ENCODE measurements at places on chromosomes 1 and 21.

- no peak for DNase-seq
Observed at GRCh38 chr1:83555871-83556270, 443.1 kb downstream of the TTLL7 start.

DNA sequence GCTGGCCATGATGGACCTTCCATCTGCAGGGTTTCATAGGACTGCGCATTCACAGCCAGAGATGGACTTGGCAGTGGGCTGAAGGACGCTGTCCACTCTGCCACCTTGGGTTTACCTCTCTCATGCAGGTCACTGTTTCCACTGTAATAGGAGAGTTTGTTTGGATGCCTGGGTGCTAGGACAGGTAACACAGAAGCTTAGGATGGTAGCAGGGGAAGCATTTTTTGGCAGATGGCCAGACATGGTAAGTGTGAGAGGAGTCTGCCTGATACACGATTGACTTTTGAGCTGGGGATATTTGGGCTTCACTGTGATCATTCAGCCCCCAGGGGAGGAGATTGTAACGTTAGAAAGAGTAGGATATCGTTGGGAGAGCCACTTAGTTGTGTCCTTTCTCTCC is 11.8 kb downstream of the PSEN2 start:
- no peak for DNase-seq

- no peak for DNase-seq
Observed at GRCh38 chr1:15206418-15207030, 40.5 kb upstream of the FHAD1 start.

DNA sequence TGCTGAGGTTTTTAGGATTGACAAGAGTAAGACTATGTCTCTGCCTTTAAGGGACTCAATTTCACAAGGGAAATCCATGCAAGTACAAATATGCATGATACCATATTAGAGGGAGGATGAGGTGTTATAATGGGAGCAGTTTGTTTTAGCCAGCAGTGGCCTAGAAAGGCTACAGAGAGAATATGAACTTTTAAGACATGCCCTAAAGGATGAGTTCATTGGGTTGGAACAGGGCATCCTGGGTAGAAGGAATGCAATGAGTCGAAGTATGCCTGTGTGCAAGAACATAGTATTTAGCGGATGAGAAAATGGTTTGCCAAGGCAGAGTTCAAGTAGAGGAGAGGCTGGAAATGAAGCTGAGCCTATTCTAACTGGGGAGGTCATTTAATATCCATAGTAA is 32.6 kb upstream of the LEPR start:
- no peak for DNase-seq

DNA sequence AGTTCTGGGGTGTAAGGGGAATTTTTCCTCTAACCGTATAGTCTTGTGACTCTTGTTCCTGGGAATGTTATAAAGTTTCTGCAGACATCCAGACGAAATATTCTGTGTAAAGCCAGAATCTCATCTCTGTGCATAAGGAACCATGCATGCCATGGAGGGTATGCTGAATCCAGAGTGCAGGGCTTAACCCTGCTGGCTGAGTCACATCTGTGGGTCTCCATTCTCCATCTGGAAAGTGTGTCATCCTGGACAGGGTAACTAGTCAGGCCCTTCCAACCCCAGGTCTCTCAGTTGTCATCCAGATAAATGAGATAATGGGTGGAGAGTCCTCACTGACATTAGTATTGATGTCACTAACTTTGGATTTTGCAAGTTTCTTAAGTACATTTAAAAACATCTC is 48.8 kb downstream of the ATP5PO start:
- DNase-seq: no peak

- no peak for DNase-seq
Observed at GRCh38 chr21:33368124-33368523, 35.1 kb upstream of the IFNGR2 start.

- no peak for DNase-seq
Observed at GRCh38 chr1:54016343-54017282, 1.4 kb downstream of the LDLRAD1 start.

GRCh38 chr1:218330043-218330623 is 15.0 kb upstream of the TGFB2 start:
- no peak for DNase-seq

DNA sequence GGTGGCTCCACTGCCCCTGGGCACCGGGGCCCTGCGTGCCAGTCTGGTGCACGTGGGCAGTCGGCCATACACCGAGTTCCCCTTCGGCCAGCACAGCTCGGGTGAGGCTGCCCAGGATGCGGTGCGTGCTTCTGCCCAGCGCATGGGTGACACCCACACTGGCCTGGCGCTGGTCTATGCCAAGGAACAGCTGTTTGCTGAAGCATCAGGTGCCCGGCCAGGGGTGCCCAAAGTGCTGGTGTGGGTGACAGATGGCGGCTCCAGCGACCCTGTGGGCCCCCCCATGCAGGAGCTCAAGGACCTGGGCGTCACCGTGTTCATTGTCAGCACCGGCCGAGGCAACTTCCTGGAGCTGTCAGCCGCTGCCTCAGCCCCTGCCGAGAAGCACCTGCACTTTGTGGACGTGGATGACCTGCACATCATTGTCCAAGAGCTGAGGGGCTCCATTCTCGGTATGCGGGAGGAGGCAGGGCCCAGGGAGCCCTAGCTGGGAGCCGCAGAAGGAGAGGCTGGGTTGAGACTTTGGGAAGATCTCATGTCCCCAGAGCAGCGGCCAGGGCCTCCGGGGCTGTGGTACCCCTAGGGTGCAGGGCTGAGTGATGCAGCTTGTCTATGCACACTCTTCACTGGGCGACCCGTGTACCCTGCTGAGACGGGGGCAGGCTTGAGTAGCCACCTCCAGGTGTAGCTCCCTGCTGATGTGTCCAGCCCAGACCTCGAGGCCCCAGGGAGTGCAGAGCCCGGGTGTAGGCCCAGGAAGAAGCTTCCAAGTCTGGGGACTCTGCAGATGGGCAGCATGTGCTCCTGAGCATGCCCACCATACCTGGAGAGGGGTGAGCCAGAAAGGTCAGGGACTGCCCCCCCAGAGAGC is 1.8 kb downstream of the VWA1 start:
- no peak for DNase-seq

DNA sequence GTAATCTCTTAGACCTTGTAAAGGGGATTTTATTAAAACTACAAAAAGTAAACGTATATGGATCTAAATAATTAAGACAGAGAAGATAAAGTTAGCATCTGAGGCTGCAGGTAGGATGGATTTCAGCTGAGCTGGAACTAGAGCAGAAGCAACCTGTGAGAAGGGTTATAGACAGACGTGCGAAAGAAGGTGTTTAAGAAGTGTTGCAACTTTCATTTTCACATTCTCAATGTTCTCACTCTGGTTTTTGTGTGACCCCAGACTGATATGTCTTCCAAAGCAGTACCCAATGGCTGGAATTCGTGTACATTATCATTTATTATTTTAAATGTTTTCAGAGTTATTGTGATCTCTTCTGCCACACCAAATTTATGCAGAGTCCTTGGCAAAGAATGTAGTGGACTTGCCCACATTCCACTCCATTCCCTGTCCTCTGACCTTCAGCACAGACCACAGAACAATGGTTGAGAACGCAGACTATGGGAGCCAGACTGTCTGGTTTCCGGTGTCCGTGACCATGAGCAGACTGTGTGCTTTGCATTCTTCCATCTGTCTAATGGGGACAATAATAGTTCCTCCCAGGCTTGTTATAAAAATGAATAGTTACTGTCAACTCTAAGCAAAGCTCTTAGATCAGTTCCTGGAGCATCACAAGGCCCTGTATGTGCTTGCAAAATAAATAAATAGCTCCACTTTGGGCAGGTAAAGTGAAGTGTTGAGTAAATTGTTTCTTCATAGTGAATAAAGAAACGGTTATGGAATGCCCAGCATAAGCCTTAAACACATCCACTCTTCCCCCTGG is 140.6 kb upstream of the SAMSN1 start:
- no peak for DNase-seq

- no peak for DNase-seq
Observed at GRCh38 chr1:5254975-5255374, 600.6 kb downstream of the AJAP1 start.

- no peak for DNase-seq
Observed at GRCh38 chr1:230737622-230738262, 9.4 kb upstream of the CAPN9 start.

GRCh38 chr1:54285815-54286345 is 85.9 kb downstream of the MRPL37 start:
- no peak for DNase-seq

GRCh38 chr1:4928186-4928585 is 273.8 kb downstream of the AJAP1 start:
- DNase-seq: no peak

GRCh38 chr1:31822766-31823165 is 6.9 kb upstream of the SPOCD1 start:
- no peak for DNase-seq

DNA sequence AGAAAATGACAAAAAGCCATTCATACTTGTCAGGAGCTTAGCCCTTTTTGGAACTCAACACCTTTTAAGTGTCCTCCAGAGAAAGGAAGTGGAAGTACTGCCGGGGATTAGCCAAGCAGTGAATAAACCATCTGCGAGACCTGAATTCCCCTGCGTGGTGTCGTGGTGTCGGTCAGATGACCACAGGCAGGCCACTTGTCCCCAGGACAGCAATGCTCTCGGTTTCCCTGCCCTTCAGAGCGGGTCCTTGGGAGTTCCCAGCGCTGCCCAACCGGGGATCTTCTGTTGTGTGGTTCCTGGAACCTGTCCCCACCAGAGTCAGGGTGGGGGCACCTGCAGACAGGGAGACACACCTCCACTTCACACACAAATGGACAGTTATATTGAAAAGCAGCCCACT is 9.2 kb downstream of the GPR157 start:
- DNase-seq: no peak

DNA sequence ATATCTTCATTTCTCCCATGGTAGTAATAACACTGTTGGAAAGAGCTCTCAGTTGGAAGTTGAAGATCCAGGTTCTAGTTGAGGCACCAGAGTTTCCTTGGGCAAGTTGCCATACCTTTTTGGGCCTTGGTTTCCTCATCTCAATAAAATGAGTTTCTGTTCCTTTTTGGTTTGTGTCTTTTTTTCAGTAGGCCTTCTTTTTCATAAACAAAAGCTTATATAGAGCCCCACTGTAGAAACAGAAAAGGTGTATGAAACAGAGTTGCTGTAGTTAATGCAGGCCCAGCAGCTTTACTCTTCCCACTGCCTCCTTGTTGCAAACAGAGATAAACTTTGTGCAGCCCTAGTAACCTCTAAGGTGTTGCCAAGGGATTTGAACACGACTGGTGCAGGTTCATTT is 41.7 kb downstream of the WNT4 start:
- no peak for DNase-seq

- DNase-seq: no peak
Observed at GRCh38 chr21:38294609-38295008, 37.8 kb downstream of the KCNJ15 start.

GRCh38 chr1:232707142-232707541 is 77.2 kb upstream of the SIPA1L2 start:
- no peak for DNase-seq

DNA sequence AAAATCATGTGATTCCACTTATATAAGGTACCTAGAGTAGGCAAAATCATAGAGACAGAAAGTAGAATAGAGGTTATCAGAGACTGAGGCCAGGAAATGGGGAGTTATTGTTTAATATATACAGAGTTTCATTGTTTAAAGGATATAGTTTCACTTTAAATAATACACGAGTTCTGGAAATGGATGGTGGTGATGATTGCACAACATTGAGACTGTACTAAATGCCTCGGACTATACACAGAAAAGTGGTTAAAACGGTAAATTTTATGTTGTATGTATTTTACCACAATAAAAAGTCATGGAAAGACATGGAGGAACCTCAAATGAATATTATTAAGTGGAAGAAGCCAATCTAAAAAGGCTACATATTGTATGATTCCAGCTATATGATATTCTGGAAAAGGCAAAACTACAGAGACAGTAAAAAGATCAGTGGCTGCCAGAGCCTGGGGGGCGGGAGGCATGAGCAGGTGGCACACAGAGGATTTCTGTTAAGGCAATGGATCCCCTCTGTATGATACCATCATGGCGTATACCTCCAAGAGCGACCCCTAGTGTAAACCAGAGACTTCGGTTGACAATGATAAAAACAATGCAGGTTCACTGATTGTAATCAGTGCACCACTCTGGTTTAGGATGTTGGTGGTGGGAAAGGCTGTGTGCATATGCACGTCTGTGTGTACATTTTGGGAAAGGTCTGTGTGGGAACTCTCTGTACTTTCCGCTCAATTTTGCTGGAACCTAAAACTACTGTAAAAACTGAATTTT is 7.5 kb downstream of the C1orf198 start:
- DNase-seq: no peak

- no peak for DNase-seq
Observed at GRCh38 chr1:246078126-246078887, 428.8 kb downstream of the SMYD3 start.

DNA sequence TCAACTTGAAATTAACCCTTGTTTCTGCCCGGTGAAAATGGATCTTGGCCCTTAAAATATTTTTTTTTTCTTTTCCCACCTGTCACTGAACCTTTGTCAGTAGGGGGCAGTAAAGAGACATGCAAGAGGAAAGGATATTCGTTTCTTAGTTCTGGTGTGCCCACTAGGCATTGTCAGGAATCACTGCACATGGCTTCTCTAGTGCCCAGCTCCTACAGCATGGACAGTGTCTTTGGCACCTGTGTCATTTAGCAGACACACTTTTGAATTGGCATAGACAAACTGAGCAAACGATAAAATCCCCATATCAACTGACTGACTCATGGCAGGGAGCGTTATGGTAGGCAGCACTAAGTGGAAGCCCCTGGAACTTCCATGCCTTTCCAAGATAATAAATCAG is 1048.1 kb downstream of the BRINP3 start:
- no peak for DNase-seq

GRCh38 chr1:7726623-7727022 is 44.5 kb upstream of the VAMP3 start:
- no peak for DNase-seq

DNA sequence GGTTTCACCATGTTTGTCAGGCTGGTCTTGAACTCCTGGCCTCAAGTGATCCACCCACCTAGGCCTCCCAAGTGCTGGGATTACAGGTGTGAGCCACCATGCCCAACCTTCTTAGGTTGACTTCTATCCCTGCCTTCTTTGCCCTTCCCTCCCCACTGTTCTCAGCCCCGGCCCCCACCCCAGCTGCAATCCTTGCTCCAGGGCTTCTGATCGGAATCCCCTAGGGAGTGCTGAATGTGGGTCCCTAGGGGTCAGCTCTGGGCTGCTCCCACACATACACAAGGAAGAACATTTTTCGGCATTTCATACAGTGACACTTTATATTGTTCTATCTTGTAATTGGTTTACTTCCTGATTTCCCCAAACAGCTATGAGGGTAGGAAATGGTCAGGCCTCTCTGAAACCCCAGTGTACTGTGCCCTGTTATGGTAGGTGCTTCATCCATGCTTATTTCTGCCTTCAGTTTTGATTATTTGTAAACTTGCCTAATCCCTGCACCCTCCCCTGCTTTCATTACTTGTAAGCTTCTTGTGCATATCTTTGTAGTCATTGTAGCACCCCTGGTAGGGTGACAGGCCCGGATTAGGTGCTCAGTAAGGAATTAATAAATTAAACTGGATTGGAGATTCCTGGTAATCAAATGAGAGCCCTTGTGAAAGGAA is 5.8 kb upstream of the SRP9 start:
- DNase-seq: no peak

- no peak for DNase-seq
Observed at GRCh38 chr21:42616446-42616845, 37.0 kb upstream of the PDE9A start.

GRCh38 chr1:117061986-117062415 is 1.9 kb downstream of the TTF2 start:
- DNase-seq: no peak

Measured in NCI-H2107 (cell line).